SK-N-SH (cell line): ENCODE measurements at places on chromosomes 4 and X. TPM values are rescaled to one million over a fixed set of nuclear protein-coding genes. Genes with fewer than 3 reads are reported as not detected.

- DNase-seq = no peak
These were observed 5.0 kb downstream of the LNX1 start for GRCh38 chr4:53586121-53586816.

DNA sequence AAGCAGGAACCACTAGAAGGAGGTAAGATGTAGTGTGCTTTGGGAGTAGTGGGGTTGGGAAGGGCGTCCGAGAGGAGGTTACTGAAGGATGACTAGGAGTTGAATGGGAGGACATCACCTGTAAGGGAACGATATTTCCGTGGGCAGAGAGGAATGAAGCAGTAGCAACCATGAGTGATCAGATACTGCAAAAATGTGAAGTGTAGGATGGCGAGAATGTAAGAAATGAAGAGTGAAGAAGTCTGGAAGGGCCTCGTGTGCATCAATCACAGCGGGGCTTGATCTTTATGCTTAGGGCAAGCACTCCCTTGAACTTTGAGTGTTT is 594 bp downstream of the MSMO1 start:
- peak; percentile 17 for DNase-seq

- no peak for DNase-seq
These were observed 554.1 kb upstream of the MAGEB2 start for GRCh38 chrX:29661290-29661689.

DNA sequence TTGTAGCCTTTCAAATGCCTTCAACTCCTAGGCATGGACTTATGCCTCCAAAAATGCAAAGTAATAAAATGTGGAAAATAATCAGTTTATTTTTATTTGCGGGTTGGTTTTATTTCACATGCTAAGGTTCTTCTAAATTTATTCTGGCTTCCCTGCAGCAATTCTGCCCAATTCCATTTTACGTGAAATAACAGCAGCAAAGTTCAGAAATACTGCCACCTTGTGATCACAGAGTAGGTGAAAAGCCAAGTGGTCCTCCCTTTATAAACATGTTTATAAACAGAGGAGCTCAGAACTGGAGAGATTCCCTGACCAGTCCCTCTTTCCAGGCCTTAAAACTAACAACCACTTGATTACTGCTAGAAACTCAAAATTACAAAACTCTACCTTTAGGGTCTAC is 14.7 kb upstream of the DCHS2 start:
- peak; percentile 12 for DNase-seq

GRCh38 chr4:176054942-176055341 is 10.7 kb upstream of the WDR17 start:
- DNase-seq = no peak

The PTTG2 gene
- not detected in 2 replicates for polyA plus RNA-seq
